Endothelial cell of umbilical vein (primary cell): ENCODE measurements at places on chromosomes 5 and 9. TPM values are rescaled to one million over a fixed set of nuclear protein-coding genes. Genes with fewer than 3 reads are reported as not detected.

The GALNT12 gene
- total RNA-seq, result 0.42 and 0.44 TPM in 2 replicates

The PDZD2 gene
- total RNA-seq, result 3.4 and 6.9 TPM in 2 replicates

The ROPN1L gene
- total RNA-seq, result 0.55 and 0.60 TPM in 2 replicates

The NTRK2 gene
- total RNA-seq, result 0.05 and 0.13 TPM in 2 replicates

The PCDHGC4 gene
- total RNA-seq, result 0.90 and 2.1 TPM in 2 replicates

The CSF1R gene
- total RNA-seq, result not detected in 2 replicates

The TMEM174 gene
- total RNA-seq, result not detected in 2 replicates

The GPX8 gene
- 147 and 161 TPM in 2 replicates for total RNA-seq

- DNase-seq, result no peak
Observed at GRCh38 chr9:133419005-133419404, 1.2 kb upstream of the REXO4 start.

DNA sequence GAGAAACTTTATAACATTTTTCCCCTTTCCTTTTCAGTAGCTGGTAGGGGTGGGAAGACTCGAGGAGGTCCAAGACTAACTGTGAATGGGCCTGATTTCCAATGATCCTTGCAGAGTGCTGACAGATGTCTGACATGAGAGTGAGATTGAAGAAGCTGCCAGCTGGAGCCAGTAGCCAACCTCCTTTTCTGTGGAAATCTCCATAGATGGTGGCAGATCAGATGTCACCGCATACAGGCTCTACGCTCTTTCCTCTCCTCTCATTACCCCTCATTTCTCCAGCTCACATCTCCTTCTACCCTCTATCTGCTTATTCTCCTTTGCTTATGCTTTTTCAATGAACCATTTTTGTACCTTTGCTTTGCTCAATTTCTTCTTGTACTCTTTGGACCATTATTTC lies 395.2 kb upstream of the TNC start:
- DNase-seq, result no peak

GRCh38 chr5:126872561-126873354 lies 95.8 kb downstream of the LMNB1 start:
- no peak for DNase-seq

DNA sequence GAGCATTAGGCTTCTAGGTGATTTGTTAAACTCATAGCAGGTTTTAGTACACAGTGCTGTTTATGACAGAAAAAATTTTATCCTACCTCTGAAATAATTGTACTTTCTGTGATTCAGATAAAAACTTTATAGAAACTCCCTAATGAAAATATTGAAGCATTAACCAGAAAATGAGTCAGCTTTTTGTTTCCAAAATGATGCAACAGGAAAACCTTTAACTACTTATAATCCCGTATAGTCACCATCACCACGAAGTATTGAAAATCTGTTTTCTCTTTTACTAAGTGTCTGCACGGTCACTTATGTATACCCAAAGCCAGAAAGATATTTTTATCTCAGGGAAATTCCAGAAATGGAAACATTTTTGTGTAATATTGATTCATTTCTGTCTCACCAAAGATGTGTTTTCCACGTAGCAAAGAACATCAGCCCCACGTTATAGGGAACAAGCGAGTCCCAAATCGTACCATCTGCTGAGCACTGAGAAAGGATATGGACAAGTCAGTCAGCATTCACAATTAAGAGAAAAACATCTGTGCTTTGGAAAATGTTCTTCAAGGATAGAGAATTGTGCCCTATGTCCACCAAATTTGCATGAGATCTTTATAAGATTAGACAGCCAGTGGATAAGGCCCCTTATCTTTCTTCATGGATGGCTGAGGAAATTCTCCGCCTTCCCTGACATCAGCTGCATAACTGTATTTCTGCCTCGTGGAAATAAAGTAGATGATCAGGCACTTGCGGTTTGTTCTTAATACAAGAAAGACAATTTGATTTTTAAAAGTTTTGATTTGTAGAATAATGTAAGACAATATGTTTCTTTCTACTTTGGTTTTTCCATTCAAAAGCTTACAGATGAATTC lies 41.9 kb downstream of the TNFAIP8 start:
- peak; percentile 57 for DNase-seq

- DNase-seq, result no peak
Observed at GRCh38 chr5:78757269-78758053, 108.9 kb upstream of the LHFPL2 start.

GRCh38 chr5:24145806-24146205 lies 499.0 kb downstream of the CDH10 start:
- DNase-seq, result no peak

GRCh38 chr9:119009249-119009648 lies 360.0 kb downstream of the BRINP1 start:
- DNase-seq, result no peak

DNA sequence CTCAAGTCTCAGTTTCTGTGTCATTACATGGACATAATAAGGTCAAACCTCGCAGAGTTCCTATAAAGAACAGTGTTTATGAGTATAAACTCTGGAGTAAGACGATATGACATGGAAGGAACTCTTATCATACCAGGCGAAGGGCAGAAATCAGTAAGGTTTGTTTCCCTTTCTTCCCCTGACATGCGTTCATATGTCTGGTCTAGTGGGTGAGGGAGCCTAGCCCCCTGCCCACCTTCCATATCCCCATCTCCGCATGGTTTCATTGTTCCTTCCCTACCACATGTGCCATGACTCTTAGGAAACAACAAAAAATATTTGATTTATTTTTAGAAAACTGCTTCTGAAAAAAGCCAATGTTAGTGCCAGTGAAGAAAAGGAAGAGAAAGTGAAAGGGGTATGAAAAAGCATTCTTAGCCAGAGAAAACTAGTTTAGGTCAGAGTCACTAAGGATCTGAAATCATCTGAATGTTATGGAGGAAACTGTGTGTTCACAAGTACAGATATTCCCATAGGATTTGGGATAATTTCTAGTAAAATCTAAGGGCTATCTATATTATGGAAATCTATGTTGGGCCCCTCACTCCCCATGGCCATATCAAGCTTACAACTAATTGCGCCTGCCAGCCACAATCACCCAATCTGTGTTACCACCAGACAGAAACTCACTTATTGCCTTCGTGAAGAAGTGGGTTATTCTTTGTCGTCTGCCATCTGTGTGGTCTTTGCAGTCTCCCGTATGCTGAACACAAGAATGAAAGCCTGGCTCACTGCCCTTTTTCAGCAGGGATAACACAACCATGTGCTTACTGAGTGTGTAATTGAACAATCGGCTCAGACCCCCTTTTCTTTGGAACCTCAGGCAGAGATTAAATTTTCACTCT lies 19.9 kb upstream of the HMHB1 start:
- DNase-seq, result no peak

GRCh38 chr5:157100140-157100679 lies 8.6 kb downstream of the HAVCR2 start:
- no peak for DNase-seq

DNA sequence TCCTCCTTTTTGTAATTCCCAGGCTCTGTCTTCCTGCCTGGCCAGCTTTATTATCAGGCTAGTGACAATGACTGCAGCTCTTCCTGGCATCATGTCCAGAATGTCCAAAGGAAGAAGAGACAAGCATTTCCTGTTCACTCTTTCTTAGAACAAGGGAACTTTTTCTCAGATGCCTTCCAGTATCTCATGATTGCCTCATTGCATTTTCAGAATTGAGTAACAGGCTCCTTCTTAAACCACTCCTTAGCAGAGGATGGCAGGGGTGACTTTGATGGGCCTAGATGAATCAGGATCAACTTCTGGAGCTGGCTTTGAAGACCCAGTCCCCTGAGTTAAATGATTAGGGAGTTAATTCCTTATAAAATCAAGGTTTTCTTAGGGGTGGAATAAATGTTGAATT lies 92.9 kb upstream of the RASGRF2 start:
- no peak for DNase-seq

GRCh38 chr9:116688806-116689485 lies 1.8 kb downstream of the TRIM32 start:
- no peak for DNase-seq

DNA sequence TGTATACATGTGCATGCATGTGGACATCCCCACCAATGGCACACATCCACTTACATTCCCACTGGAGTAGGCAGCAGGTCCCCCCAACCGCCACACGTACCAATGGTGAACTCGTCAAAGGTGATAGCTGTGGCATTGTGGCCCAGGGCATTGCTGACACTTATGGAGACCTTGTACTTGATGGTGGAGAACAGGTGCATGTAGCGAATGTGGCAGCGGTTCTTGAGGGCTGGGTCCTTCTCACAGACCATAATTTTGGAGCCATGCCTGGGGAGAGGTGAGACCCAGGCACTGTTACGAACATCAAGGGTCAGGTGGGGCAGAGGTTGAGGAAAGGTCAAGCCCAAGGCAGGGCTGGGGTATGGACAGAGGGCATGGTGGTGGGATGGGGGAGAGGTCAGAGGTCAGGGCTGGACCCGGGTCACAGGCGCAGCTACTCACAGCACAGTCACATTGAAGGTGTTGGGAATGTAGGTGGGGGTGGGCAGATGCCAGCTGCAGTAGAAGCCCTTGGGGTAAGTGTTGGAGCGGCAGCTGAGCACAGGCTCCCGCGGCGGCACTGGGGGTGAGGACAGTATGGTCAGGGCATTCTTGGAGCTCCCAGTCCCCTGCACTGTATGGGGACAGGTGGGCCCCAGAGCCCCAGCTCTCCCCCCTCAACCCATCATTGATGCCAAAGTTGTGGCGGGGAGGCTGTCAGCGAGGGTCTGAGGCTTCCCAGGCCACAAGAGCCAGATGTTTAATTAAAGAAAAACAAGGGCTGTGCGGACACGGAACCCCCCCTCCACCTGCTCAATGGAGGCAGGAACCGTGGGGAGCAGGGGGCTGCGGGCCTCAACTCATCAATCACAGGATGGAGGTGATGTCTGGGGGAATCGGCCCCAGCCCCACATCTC lies 31.9 kb downstream of the CNTFR start:
- DNase-seq, result no peak

DNA sequence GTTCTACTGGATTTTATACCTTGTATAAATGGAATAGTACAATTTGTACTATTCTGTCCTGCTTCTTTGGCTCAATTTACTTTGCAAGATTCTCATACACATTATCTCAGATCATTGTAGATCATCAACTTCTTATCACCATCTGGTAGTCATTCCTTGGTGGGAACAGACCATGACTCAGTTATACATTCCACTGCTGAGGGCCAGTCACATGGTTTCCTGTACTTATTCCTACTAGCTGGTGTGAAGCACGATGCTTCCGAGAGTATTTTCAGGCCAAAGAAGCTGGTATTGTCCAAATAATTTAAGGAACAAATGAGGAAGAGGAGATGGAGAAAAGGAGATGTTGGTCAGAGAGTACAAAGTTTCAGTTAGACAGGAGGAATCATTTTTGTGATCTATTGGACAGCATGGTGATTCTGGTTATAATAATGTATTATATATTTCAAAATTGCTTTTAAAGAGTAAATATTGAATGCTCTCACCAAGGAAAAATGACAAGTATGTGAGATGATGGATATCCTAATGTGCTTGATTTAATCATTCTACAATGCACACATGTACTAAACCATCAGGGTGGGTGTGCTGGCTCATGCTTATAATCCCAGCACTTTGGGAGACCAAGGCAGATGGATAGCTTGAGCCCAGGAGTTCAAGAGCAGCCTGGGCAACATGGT lies 124.1 kb downstream of the SYK start:
- DNase-seq, result peak; percentile 20

- peak; percentile 49 for DNase-seq
Observed at GRCh38 chr9:34547960-34548611, 25.3 kb upstream of the ENHO start.

DNA sequence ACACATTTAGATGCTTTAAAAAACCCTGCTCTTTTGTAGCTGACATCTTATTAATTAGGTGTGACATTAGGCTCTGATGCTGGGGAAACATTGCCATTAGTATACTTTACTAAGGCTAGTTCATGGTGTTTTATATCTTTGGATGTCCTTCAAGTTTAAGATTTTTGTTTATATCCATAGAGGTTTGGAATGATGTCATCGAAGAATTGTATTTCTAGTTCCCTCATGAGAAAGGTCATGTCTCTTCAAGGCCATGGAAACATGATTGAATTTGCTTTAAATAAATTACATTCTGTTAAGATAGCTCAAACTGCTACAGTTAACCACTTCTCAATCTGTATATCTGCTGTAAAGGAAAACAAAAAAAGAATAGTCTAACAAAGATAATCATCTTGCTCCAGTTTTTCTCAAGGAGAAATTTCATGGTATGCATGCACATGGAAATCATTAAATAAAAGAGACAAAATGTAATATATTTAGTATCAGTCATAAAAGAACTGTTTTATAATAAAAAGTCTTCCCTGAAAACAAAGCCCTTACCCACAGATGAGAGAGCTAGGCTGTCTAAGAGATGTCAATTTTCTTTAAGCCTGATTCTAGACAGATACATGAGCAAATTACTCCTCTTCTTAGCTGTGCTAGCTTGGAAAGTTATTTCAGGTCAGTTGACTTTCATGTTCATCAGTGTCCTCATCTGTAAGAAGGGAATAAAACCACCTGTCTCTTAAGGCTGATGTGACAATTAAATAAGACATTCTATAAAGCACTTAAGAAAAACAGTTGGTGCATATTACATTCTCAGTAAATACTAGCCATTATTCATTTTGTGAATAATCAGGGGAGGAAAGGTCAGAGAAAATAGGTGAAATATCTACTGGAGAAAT lies 25.0 kb upstream of the STARD4 start:
- DNase-seq, result no peak

DNA sequence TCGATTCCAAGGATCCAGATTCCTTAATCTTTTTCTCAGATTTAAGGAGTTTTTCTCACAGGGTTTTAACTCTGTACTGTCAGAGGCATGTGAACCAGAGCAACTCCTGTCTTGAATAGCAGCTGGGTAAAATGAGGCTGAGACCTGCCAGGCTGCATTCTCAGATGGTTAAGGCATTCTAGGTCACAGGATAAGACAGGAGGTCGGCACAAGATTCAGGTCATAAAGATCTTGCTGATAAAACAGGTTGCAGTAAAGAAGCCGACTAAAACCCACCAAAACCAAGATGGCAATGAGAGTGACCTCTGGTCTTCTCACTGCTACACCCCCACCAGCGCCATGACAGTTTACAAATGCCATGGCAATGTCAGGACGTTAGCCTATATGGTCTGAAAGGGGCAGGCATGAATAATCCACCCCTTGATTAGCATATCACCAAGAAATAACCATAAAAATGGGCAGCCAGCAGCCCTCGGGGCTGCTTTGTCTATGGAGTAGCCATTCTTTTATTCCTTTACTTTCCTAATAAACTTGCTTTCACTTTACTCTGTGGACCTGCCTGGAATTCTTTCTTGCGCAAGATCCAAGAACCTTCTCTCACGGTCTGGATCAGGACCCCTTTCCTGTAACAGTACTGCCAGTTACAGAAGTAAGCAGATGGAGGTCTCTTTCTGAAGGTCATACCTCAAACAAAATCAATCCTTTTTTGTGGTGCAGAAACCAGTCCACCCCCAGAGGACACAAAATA lies 87.1 kb downstream of the SLC38A9 start:
- DNase-seq, result no peak
